ENCODE measurements at places on chromosomes 11 and 22.
A peak's percentile ranks its signal among the peaks of the same experiment; 100 is the strongest.

DNA sequence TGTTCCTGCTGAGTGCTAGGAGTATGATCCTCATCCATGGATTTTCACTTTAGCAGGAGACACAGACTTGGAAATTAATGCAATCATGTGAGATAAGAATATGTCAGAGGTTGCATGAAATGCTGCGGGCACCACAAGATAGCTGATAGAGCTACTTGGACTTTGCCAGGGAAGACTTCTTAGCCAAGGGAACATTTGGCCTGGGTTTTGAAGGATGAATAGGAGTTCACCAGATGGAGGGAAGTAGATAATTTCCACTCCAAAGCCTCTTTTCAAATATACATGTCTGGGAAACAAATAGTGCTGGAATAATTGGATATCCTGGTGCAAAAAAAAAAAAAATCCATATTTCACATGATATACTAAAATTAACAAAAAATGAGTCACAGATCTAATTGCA is 44.2 kb downstream of the MYO18B start:
- DNase-seq = no peak

GRCh38 chr11:70501933-70502540 is 103.7 kb downstream of the CTTN start:
- DNase-seq = no peak

- no peak for DNase-seq
Observed at GRCh38 chr11:57491371-57492061, 24.0 kb downstream of the SLC43A1 start.

- peak; percentile 6 for DNase-seq
Observed at GRCh38 chr22:49330421-49331222, 497.1 kb downstream of the BRD1 start.

GRCh38 chr11:78270971-78271370 is 82.3 kb downstream of the USP35 start:
- no peak for DNase-seq

DNA sequence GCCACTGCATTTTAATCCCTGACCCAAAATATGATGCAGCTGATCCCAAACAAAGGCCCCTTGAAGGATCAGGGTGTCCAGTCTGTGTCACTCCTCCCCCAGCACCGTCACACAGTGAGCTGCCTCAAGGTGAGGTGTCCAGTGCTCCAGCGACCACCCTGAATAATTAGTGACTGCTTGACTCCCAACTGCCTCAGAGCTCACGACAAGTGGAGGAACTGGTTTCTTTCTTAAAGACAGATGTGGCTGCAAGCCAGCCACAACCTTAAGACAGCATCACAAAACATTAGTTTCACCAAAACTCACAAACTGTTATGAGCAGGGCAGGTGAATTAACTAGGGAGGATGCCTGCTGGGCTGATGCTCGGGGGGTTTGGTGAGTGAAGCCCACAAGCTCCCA is 74.6 kb downstream of the PIWIL3 start:
- no peak for DNase-seq

- no peak for DNase-seq
Observed at GRCh38 chr11:114525682-114526081, 34.0 kb downstream of the NXPE1 start.

DNA sequence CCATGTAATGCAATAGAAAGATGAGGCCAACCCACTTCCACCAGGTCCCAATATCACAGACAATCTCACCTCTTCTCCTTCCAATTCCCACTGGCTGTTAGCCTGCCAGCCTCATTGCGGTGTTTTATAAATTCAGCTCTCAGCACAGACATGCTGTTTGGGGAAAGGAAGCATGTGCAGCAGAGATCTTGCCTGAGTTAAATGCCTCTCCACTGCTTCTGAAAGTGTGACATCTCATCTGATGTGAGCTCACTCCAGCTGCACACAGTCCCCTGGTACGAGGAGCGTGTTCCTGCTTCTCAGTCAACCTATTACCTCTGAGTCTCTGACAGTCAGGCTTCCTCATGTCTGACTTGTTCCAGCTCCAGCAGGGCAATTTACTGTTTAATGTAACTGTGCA is 122.7 kb upstream of the GUCY1A2 start:
- no peak for DNase-seq

GRCh38 chr11:32184041-32184722 is 93.3 kb downstream of the RCN1 start:
- no peak for DNase-seq

GRCh38 chr11:859394-860131 is 16.9 kb downstream of the TSPAN4 start:
- peak; percentile 83 for DNase-seq

GRCh38 chr11:77617892-77618291 is 19.7 kb downstream of the CLNS1A start:
- DNase-seq = no peak

GRCh38 chr22:20423008-20423905 is 14.4 kb downstream of the SCARF2 start:
- DNase-seq = peak; percentile 44

GRCh38 chr22:30116362-30117117 is 36.3 kb downstream of the HORMAD2 start:
- DNase-seq = no peak

DNA sequence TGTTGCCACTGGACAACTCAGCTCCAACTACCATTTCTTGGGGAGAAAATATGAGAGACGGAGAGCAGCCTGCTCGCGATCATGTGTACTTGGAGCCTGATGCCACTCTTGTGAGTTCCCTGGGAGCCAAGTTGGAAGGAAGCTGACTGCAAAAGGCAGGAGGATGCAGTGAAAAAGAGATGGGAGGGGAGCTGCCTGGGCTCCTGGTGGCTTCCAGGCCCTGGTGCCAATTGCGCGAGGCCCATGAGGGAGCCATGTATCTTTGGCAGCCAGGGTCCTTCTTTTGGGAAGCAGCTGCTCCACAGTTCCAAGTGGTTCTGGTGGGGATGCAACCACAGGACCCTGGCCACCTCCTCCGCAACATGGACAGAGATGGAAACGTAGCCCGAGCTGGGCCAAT is 11.1 kb downstream of the C11orf91 start:
- DNase-seq = no peak

DNA sequence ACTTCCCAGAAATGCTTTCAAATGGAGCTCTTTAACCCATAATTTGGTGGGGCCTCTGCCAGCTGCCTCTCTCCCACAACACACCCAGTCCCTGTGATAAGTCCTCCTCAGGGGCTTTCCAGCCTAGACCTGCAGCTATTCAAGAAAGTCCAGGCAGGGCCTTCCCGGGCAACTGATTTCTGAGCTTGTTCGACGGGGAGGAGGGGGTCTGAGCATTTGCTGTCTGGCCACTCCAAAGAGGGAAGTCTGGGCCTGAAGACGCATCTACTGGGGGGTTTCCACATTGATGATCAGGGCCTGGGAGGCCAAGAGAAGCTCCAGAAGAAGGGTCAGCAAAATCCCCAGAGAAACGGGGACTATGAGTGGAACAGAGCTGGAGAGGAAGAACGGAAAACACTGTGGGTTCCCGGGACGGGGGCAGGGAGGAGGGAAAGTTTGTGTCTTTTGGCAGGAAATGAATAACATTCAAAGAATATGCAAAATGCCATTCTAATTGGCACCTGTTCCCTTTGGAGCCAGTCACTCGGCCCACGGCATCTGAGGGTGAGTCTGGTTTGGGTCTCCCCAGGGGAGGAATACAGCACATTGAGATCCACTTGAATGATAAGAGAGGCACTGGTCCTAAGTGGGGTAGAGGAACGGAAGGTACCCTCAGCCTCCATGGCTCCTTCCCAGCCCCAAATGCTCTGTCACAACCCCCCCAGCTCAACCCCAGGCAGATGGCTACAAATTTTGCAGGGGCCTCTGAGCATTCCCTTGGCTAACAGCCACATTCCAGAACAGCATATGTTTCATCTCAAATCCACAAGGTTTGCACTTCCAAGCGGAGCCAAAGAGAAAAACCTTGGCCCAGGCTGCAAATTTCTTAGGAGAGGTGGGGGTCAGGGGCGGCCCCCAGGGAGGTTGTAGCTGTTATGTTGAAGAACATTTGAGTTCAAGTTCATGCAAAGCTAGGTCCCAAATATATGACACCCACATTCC is 72.0 kb downstream of the RPUSD4 start:
- peak; percentile 49 for DNase-seq

- no peak for DNase-seq
Observed at GRCh38 chr11:114679505-114679904, 1.2 kb downstream of the NXPE2 start.

DNA sequence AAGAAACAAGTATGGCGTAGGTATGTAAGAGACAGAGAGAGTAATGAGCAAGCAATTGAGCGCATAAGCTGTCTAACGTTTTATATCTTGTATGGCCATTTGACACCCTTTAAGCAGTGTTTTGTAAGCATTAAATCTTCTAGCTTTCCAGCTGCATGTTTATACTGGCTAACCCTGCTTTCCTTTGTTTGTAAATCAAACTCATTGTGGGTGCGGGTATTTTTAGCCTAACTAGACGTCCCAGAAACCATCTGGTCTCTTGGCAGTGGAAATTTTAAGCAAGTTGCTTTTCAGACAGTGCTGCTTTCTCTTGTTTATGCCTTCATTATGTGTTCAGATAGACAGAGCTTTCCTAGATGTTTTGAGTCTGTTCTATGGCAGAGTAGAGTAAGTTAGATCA is 73.5 kb downstream of the RNF169 start:
- DNase-seq = no peak

- no peak for DNase-seq
Observed at GRCh38 chr11:6427516-6427915, 8.6 kb upstream of the APBB1 start.

DNA sequence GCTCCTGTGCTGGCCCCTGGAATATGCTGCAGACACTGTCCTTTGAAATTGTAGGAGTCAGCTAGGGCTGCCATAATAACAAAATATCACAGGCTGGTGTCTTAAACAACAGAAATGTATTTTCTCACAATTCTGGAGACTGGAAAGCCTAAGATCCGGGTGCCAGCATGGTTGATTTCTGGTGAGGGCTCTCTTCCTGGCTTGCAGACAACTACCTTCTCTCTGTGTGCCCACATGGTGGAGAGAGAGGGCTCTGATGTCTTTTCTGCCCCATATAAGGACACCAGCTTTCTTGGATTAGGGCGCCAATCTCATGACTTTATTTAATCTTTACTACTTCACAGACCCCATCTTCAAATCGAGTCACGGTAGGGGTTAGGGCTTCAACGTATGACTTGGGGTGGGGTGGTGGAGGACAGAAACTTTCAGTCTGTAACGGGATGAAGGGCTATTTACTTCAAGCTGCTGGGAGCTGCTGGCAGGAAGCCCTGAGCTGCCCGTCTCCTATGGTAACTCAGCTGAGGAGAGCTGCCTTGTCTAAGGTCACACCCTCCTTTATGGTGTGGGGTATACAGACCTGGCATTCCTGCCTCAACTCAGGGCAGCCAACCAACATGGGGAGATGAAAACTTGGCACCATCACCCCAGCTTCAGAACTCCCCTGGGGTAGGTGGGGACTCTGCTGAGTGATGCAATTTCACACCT is 142.9 kb upstream of the ZBED5 start:
- no peak for DNase-seq

GRCh38 chr11:102288725-102289083 is 28.6 kb upstream of the BIRC3 start:
- DNase-seq = no peak

GRCh38 chr22:40203572-40203971 is 25.8 kb downstream of the TNRC6B start:
- no peak for DNase-seq

- DNase-seq = peak; percentile 29
Observed at GRCh38 chr11:117328375-117329010, 839 bp downstream of the CEP164 start.

GRCh38 chr11:133991101-133991500 is 34.3 kb upstream of the IGSF9B start:
- DNase-seq = no peak

- DNase-seq = no peak
Observed at GRCh38 chr22:18110194-18110953, at the start of gene TUBA8. TSS of gene TUBA8 (plus strand) at chr22:18110809. CDS start at chr22:18110866, 57 bp downstream.

DNA sequence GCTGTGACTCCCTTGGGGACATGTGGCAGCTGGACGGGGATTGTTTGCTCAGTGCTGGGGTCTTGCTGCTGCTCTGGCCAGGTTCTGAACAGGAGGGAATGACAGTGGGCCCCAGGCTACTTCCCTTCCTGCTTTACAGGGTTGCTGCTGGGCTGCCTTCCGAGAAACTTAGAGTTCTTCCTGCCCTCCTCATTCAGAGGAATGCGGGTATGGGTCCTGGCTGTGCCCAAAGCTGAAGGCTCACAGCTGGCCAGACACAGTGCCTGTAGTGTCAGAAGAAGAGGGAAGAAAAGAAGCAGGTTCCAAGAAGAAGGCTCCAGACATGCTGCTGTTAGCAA is 108.3 kb upstream of the PARVA start:
- peak; percentile 68 for DNase-seq

DNA sequence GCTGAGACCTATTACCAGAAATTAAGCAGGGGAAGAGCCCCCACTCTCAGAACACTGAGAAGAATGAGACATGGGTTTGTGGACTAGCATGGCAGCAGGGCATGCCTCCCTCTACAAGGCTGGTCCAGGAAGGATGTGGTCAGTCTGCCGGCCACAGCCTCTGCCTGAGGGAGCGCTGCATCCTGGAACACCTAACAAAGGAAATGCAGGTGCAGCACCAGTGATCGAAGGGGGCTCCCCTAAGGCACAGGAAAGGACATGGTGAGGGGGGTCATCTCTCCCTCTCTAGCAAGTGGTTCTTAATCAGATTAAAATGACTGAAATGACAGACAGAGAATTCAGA is 40.6 kb upstream of the ARL14EP start:
- DNase-seq = no peak

GRCh38 chr11:61037441-61038093 is 64.7 kb upstream of the CD5 start:
- no peak for DNase-seq

GRCh38 chr11:46112961-46113607 is 8.2 kb downstream of the PHF21A start:
- peak; percentile 29 for DNase-seq

DNA sequence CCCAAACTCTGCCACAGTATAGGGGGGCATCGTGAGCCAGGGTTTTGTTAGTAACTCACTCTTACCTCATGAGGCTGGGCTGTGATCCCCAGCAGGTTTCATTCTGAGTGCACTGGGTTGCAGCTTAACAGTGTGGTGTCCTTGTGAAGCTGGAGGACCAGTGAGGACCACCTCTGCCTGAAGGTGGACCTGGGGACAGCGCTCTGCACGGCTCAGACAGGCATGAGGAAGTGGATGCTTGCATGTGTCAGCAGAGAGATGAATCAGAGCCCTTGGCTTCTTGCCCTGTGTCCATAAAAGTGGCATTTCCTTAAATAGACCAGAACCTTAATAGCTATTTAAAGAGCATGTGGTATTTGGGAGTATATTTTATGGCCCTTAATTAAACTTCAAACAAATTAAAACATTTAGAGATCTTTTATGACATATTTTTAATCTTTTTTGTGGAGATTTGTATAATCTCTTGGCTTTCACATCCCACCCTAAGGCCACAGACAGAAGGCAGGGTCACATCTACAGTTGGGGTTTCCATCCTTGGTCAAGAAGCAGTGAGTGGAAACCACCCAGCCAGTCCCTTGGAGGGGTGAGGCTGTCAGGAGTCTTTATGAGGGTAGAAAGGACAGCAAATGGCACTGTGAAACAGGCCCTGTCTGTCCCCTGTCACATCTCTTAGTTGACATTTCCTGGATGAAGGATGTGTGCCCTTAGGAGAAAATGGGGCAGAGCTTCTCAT is 24.8 kb upstream of the ADORA2A start:
- peak; percentile 91 for DNase-seq

GRCh38 chr11:96008161-96008720 is 84.3 kb upstream of the MTMR2 start:
- no peak for DNase-seq
